ENCODE measurements at places on chromosomes 2 and 18. TPM values are rescaled to one million over a fixed set of nuclear protein-coding genes. Genes with fewer than 3 reads are reported as not detected.

FAM228B gene
- total RNA-seq, result 5.8 TPM

GRCh38 chr2:146978577-146979555 lies 866.0 kb upstream of the ACVR2A start:
- DNase-seq, result peak; percentile 41

- peak; percentile 8 for DNase-seq
Measured at GRCh38 chr2:213086571-213086970, 64.8 kb downstream of the IKZF2 start.

DNAH6 gene
- not detected for total RNA-seq

- DNase-seq, result no peak
Measured at GRCh38 chr18:12993439-12993838, 2.3 kb downstream of the CEP192 start.

- DNase-seq, result no peak
Measured at GRCh38 chr2:146228466-146229058, 1616.3 kb upstream of the ACVR2A start.
